Activated CD4-positive, alpha-beta T cell treated with anti-CD3 and anti-CD28 coated beads, Interleukin-2, amount 10 ng/mL, durations not matched to agents 7 days and 5 days (primary cell): ENCODE measurements at places on chromosomes 12 and 14. TPM values are rescaled to one million over a fixed set of nuclear protein-coding genes. Genes with fewer than 3 reads are reported as not detected.

DNA sequence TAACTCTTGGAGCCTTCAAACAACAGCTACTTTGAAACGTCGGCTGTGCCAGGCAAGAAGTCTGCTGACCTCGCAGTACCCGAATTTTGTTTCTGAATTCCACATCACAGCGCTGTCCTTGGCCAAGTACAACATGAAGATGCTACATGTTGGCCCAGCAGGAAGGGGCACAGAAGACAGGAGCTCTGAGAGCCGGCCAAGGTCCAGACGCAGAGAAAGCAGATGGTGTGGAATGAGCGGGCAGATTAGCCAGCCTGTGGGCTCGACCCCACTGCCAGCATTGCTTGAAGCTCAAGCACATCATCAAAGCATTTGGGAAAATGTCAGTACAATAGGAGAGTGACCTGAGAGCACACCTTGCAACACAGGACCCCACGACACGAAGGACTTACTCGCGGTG, 64.5 kb downstream of the FZD10 start:
- DNase-seq: no peak

GRCh38 chr12:116257215-116257614, 20.3 kb downstream of the MED13L start:
- no peak for DNase-seq

- DNase-seq: no peak
These were observed 58.9 kb downstream of the ANAPC7 start for GRCh38 chr12:110344657-110345056.

DNA sequence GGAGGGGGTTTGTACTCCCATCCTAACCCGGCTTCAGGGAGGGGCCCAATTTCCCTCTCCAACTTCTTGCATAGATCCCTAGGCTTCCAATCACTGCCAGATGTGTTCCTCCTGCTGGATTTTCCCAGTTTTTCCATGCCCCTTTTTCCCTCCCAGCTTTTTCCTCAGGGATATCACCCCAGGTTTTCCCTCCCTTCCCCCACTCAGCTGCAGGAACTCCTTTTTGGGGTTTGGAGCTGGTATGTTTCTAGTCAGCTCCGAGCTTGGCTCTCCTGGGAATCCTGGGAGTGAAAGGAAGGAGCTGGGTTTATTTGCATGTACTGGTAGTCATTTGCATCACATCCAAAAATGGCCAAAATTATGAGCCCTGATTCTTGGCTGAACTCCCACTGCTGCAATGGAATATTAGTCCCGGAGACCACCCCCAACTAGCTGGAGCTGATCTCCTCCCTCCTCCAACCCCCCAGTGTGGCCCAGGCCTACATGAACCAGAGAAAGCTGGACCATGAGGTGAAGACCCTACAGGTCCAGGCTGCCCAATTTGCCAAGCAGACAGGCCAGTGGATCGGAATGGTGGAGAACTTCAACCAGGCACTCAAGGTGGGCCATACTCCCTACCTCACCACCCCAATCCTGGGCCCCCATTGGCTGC, 1.4 kb upstream of the RDH5 start:
- no peak for DNase-seq

DNA sequence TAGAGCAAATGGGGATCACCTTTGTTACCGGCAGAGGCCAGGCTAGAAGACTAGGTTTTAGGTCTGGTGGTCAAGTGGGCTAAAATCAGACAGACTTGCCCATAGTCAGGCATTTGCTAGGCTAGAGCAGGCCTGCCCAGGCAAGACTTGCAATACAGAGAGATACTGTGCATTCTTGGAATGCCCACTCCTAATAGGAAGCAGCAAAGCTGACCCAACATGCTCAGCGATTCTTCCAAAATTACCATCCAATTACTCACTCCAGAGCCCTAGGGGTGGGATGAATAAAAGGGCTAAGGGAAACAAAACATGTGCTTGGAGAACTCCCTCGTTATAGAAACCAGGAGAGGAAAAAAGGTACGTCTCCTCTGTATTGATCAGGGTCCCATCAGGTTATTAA, 187.8 kb upstream of the AMIGO2 start:
- DNase-seq: no peak

GRCh38 chr12:131818821-131819585, 9.2 kb upstream of the MMP17 start:
- DNase-seq: no peak

- DNase-seq: no peak
These were observed 34.7 kb downstream of the KCNA5 start for GRCh38 chr12:5078423-5078822.

GRCh38 chr14:72060917-72061316, 128.7 kb downstream of the RGS6 start:
- no peak for DNase-seq

PTPRB gene
- total RNA-seq: not detected

GRCh38 chr12:49543914-49544815, 5.3 kb downstream of the KCNH3 start:
- DNase-seq: no peak

KRT7 gene
- 2.2 TPM for total RNA-seq

PTPN21 gene
- total RNA-seq: not detected

DNA sequence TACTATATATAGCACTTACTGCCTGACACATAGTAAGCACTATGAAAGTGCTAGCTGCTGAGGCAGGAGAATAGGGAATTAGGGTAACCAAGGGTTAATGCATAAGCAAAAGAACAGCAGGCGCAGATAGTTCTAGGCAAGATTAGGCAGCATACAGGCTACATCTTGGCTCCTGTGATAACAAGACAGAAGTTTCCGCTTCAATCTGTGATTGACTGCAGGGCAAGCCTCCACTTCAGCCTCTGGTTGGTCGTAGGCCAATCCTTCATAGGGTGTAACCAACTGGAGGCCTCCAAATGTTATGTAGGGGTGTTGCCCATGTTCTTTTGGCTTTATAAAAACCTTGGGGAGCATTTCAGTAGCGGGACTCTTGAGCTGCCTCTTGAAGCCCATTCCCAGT, 46.9 kb downstream of the KLHL28 start:
- no peak for DNase-seq

GRCh38 chr14:103104654-103105452, 10.3 kb downstream of the EXOC3L4 start:
- DNase-seq: peak; percentile 70

DNA sequence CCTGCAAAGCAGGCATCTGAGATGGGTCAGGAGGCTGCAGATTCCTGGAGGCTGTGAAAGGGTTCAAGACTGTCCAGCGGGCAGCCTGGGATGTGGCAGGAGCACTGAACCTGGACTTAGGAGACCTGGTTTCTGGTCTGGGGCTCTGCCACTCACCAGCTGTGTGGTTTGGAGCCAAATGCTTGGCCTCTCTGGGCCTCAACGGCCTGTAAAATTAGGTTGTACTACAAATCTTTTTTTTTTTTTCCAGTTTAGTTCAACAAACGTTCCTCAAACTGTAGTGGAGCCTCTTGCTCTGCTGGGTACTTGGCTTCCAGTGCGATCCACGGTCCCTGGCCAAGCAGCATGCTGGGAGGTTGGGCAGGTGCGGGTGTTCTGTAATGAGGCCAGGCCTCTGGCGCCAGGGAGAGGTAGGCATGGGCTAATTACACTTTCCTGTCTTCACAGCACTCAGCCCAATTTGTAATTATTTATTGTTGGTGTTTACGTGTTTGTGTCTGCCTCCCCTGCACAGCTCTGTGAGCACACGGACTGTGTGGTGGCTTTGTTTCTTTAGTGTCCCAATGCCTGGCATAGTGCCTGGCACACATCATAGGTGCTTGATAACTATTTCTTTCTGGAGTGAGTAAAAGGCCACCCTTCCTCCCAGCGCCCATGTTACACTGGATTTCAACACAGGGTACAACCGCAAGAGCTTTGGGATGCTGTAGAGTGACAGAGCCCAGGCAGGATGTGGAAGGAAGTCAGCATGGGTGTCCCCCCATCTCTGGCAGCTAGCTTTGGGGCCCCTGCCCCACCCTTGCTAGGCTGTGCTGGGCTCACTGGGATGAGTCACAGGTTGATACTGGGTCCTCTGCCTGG, 5.8 kb upstream of the KRT80 start:
- DNase-seq: no peak

HOXC13 gene
- not detected for total RNA-seq

- no peak for DNase-seq
These were observed 6.5 kb downstream of the MBIP start for GRCh38 chr14:36313898-36314297.

DNA sequence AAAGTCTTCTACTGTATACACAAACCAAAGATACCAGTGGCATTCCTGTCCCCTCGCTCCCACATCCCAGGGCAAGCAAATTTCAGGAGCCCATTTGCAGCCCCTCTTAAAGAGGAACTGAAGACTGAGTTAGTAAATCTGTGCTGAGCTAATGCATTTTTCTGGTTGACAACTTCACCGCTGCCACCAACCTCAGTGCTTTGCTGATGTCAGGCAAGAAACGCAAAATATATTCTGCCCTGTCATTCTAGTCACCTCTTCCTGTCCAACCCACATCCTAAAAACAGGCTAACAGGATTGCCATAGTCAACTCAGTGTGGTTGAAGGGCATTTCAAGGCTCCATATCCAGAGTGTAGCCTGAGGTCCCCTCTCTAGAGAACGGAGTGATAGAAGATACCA, 59.4 kb upstream of the FICD start:
- DNase-seq: no peak

KRT5 gene
- not detected for total RNA-seq

CPM gene
- 0.87 TPM for total RNA-seq

DNA sequence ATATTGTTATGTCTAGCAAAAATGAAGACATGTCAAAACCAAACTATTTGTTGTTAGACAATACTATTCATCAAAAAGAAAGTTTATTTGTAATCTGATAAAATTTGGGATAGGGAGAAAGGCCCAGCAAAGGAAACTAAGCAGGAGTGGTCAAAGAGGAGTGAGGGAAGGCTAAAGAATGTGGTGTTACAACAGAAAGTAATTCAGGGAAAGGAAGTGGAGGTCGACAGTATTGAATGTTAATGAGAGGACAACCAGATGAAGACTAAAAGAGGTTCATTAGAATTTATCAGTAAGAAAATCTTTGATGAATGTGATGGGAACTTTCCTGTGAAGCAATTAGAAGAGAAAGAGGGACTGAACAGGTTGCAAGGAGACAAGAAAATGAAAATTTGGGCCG, 33.9 kb downstream of the PLCZ1 start:
- no peak for DNase-seq

FAM181A gene
- not detected for total RNA-seq

- no peak for DNase-seq
These were observed 137.3 kb upstream of the SCAF11 start for GRCh38 chr12:46127656-46128055.

GRCh38 chr12:43848786-43849185, 12.9 kb downstream of the TMEM117 start:
- no peak for DNase-seq

GRCh38 chr14:94933486-94933885, 163.6 kb upstream of the GSC start:
- no peak for DNase-seq

- no peak for DNase-seq
These were observed 14.4 kb downstream of the EML1 start for GRCh38 chr14:99807413-99808153.

GRCh38 chr12:96228566-96229248, 34.5 kb downstream of the ELK3 start:
- DNase-seq: no peak

- no peak for DNase-seq
These were observed 206.5 kb downstream of the ETV6 start for GRCh38 chr12:11855983-11856374.

HOXC11 gene
- total RNA-seq: not detected

CACNA2D4 gene
- total RNA-seq: 12.9 TPM

CD163L1 gene
- total RNA-seq: not detected

- DNase-seq: no peak
These were observed 701.1 kb downstream of the NOVA1 start for GRCh38 chr14:25896777-25897176.

RNU4-1 gene
- total RNA-seq: 672 TPM

DNA sequence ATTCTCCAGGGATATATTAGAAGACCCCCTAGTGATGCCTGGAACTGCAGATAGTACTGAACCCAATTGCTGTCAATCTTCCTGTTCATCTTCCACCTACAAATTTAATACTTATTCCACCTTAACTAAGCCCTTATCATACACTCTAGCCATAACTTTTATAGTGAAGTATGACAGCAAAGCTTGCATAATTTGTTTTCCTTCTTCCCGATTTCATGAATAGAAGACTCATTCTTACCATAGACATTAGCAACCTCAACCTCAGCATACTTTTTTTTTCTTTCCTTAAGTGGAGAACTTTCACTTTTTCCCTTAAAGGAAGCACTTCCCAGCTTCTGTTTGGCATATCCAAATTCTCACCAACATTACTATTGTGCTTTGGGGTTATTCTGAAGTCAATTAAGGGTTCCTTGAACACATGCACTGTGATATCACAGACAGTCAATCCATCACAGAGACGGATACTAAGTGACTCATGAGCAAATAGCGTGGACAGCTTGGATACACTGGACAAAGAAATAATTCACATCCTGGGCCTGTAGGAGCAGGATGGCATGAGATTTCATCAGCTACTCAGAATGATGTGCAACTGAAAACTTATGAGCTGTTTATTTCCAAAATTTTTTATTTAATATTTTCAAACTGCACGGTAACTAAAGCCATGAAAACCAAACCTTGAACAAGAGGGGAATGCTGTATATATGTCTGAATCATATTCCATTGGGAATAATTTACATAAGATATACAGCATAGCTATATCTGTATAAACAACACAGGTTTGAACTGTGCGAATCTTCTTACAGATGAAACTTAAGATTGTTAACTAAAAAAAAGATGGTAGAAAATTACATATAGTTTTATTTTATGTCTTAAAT, 63.9 kb downstream of the SYT1 start:
- no peak for DNase-seq

COQ10A gene
- total RNA-seq: 15.3 TPM

DNA sequence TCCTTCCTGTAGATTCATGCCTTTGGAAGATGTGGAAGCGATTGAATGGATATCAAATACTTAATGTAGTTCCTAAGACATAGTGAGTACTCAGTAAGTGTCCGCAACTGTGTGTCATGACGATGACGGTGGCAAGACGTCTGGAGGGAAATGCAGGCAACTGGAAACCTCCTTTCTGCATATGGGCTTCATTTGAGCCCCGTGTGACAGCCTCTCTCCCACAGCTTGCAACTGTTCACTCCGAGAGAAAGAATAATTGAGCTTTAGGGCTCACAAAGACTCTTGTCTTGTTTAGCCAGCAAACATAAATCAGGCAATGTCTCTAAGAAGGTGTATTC, 6.9 kb downstream of the CFAP251 start:
- no peak for DNase-seq
